ENCODE measurements at places on chromosomes 3 and 15.

GRCh38 chr3:190481779-190482178, 32.1 kb upstream of the TMEM207 start:
- DNase-seq, result no peak

GRCh38 chr15:74458473-74458872, 2.5 kb downstream of the UBL7 start:
- no peak for DNase-seq

GRCh38 chr15:48796521-48796920, 14.3 kb downstream of the CEP152 start:
- no peak for DNase-seq

DNA sequence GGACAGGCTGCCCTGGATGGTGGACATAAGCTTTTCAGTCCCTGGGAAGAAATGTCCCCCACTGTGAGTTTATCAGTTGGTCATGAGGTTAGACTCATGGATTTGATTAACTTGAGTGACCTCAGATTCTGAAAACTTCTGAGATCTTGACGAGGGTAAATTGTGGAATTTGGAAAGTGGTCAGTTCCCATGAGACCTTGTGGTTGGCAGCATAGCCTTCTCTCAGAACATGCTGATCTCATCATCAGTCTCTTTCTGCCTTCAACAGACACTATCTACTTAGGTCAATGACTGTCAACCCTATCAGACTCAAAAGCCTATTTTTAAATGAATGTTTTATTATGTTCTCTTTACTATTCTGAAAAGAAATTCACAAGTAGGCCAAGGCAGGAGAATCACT, 45.6 kb upstream of the NDUFB4 start:
- DNase-seq, result no peak

- no peak for DNase-seq
Observed at GRCh38 chr3:105842943-105843342, 25.9 kb downstream of the CBLB start.

DNA sequence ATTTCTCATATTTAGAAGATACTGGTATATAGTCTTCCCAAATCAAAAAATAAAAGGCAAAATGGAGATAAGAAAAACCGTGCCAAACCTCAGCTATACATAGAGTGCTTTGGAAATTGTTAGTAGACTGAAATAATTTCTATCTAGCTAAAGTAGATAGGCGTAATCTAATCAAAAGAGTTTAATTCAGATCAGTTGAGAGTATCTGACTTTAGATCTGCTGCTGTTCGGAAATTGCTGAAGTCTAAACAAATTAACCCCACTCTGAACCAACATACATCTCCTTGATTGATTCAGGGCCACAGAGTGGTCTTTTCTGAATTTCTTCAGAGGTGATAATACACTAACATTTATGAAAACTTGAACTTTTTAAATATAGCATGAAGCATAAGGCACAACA, 40.1 kb downstream of the MAP3K13 start:
- DNase-seq, result no peak

DNA sequence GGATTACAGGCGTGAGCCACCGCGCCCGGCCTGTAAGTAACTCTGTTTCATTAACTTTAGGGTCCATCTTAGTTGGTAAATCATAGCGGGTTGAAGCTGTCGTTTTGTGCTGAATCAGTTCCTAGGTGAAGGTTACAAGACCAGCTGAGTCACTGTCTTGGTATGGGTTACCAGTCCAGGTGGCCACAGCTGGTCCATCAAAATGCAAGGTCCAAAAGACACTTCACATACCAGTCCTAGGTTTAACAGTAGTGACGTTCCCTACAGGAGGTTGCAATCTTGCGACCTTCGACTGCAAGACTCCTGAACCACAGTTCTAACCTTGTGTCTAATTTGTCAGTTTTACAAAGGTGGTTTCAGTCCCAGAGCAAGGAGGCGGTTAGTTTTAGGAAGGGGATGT, 160.1 kb upstream of the ATP10A start:
- no peak for DNase-seq

Measured in cortex of kidney (tissue), 1 donor.